ENCODE measurements at places on chromosomes 1 and 21.

DNA sequence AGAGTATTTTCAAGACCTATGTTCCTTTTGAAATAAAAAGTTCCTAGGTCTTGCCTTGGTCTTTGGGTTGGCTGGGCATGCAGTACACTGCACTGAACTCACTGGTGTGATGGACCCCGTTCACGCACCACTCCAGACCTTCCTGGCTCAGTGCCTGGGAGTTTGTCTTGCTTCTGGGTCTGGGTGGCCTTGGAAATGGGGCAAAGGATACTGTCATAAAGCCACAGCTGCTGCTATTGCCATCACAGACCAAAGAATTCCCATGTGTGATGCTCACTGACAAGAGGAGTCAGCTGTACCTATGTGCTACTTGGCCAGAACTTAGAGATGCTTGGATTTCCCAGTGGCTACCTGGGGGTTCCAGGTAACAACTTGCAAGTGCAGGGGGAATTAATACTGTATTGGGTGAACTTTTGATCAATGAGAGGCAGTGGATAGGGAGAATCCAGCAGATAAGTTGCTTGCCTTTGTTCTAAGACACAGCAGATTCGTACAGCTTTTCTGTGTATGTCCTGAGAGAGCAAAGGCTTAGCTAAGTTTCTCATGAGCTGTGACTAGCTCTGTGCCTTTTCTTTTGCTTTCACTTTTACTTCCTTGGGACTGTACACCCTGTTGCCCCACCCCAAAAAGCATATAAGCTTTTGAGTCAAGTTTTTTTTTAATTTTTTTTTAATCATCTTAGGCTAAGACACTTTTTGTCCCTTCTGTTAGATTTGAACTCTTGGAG lies 115.3 kb downstream of the RUNX1 start:
- no peak for DNase-seq

DNA sequence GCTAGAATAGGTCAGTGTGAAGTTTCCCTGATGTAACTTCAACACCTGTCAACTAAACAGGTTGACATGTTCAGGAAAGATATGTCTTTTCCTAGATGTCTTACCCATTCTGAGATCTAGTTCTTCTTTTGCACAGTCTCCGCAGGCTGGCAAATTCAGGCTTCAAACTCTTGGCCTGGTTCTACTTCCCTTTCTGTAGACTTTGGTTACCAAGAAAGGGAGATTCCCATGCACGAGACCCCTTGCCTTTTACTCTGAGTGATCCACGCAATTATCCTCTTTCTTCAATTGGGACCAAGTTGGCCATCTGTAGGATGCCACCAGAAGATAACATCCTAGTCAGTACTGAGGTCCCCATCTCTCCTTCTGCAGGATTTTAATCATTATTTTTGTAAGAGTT lies 2.0 kb downstream of the CFAP45 start:
- no peak for DNase-seq

- DNase-seq: no peak
These were observed 215.4 kb downstream of the OLFM3 start for GRCh38 chr1:101781201-101781831.

DNA sequence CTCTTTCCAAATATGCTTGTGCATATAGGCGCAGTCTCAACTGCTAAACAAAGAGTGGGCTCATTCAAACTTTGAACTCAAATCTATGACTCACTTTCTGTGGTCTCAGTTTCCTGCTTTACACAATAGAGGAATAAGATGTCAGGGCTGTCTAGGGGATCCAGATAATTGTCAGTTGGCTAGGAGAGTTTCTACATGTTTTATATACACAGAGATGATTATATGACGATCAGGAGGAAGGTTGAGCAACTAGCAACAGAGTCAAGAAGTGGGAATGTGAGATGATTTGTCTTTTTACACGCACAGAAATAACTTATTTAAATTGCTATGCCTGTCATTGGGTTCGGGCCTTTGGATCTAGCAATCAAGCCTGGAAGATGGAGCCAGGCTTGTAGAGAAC lies 299.4 kb upstream of the LYPLAL1 start:
- DNase-seq: no peak

DNA sequence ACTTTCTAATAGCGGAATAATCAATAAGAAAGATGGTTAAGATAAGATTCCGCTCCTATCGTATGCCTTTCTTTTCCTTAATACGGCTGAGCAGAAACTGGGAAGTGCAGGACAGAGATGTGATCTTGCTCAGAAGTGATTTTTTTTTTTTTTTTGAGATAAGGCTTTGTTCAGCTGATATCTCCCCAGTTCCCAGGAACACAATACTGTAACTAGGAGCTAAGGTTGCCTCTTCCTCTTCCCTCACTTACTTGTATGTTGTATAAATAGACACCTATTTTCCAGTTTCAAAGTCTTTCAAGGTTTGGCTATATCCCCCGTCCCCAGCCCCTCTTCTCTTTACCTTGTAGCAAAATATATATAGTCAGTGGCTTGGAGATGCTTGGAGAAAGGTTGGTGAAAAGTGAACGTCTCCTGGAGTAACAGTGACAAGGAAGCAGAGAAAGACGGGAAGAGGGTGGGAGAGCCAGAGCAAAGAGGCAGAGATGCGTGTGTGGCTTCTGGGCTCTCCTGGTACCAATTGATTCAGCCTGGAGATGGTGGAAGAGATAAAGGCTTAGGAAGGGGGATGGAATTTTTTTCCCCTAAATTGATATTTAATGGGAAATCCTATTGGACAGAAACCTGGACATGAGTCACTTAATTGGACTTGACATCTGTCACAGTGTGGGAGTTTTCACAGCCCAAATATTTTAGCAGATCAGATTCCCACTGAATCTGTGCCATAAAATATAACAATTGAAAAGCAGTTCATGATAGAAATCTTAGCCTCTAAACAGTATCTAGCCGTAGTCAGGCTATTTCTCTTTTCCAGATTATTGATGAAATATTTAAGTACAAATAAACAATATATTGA lies at the start of gene NHLH2:
TSS of gene NHLH2 (minus strand) at position 522 of the 856 bp plus-strand sequence. CDS start 2,754 bp downstream, outside the sequence.
- DNase-seq: no peak

- no peak for DNase-seq
These were observed 83.4 kb upstream of the KCNE2 start for GRCh38 chr21:34280389-34280795.

DNA sequence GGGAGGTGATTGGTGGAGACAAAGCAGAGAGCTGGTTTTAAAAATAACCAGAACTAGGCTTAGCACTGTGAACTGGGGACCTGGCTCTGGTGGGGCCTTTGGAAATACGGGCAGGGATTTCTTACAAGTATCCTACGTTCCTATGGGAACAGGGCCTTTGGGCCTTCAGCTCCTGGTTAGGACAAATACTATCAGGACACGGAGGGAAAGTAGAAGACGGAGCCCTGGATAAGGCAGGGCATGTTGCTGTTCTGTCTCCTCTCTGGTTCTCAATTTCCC lies 5.3 kb upstream of the MYOG start:
- DNase-seq: no peak

DNA sequence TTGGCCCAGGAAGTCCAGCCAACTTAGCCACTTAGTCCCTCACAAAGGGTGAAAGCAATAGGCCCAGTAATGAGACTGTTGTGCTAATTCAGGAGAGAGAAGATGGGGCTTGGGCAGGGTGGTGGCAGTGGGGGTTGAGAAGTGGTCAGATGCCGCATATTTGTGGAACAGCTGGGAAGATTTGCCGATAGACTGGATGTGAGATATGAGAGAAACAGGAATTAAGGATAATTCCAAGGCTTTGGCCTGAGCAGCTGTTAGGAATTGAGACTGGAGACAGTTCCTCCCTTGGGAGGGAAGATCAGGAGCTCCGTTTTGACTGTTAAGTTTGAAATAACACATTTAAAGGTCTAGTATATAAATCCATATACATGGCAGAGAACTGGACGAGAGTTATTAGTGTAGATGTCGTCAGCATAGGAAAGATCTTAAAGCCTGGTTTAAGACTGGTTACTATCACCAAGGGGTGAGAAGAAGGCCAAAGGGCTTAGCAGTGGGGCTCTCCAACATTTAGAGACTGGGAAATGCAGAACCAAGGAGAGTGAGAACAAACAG lies 323.7 kb upstream of the FAM78B start:
- no peak for DNase-seq

DNA sequence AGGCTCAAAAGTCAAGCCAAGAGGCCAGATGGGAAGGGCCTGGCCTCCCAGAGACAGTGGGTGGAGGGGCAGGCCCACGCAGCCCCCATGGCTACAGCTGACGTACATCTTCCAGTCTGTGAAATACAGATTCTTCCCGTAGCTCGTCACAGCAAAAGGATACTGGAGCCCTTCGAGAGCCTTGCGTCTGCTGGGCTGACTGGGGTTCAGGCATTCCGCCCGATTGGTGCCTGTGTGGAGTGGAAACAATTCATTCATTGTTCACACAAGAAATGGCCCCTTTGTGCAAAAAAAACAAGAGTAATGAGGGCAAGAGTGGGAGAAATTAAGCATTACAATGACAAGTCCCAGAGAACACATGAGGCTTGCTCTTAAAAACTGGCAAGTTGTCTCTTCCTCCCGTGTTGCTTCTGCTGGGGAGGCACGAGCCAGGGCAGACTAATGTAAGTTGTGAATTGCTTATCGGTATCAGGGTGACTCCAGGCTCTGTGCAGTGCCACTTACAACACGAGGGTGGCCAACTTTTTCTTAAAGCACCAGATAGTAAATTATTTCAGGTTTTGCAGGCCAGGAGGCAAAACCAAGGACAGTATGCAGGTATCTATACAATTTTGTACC lies 85.1 kb downstream of the NID1 start:
- no peak for DNase-seq

DNA sequence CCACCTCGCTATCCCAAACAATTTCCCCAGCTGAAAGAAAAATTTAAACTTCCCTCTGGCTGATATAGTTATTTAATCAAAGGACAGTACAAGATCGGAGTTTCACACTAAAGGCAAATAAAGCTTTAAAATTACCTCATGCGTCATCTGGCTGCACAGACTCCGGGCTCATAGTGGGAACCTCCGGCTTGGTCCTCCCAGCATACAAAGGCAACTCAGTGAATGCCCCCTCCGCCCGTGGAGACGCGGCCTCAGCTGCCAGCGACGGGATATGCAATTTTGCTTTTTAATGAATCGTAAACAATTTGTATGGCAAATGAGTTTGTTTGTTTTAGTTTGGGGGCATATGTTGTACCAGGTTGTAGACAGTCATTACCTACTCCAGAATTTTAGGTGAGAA lies 214.6 kb upstream of the NFIA start:
- no peak for DNase-seq

GRCh38 chr1:41559331-41559730 lies 74.8 kb upstream of the EDN2 start:
- no peak for DNase-seq

GRCh38 chr1:178529364-178530036 lies 16.6 kb downstream of the TEX35 start:
- no peak for DNase-seq

- DNase-seq: no peak
These were observed 114.4 kb downstream of the CAMTA1 start for GRCh38 chr1:6899621-6900020.

DNA sequence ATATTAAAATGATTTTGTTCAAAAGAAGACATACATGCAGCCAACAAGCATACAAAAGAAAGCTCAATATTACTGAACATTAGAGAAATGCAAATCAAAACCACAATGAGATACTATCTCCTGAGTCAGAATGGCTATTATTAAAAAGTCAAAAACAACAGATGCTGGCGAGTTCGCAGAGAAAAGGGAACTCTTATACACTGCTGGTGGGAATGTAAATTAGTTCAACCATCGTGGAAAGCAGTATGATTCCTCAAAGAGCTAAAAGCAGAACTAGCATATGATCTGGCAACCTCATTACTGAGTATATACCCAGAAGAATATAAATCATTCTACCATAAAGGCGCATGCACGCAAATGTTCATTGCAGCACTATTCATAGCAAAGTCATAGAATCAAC lies 126.0 kb upstream of the HMCN1 start:
- DNase-seq: no peak

DNA sequence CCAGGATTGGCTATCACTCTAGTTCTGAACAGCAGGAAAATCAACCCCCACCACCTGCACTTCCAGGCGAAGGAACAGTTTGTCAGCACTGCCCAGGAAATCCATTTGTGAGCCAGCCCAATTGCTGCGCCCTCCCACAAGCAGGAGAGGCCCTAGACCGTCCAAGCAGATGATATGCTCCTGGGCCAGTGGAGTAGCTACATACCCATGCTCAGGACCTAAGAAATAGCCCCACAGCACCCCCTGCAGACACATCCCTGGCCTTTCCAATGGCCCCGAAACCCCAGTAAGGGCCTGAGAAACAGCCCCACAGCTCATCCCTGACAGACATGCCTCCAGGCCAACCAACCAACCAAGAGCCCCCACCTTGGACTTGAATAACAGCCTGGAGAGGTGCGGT lies 111.5 kb upstream of the ZC3H11B start:
- no peak for DNase-seq

DNA sequence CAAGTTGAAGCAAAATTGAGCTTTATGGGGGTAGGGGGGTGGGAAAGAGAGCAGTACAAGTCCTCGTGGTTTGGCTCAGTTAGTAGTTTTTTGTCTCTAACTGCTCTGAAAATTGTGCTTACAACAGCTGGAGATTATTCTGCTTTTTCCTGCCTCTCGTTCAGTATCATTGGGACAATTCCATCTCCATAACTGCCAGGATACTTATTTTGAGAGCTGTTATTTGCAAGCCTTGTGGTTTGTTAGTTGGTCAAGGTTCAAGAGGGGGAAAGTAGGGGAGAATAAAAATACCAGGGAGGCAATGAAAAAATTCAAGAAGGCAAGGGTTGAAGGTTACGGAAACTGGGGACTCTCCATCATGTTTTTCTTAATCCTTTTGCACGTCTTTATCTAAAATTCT lies 811.8 kb upstream of the ADGRL2 start:
- no peak for DNase-seq
